ENCODE measurements at places on chromosomes 5 and 9.

GRCh38 chr9:89375191-89375760, 57.0 kb downstream of the SECISBP2 start:
- no peak for DNase-seq

- DNase-seq, result no peak
Observed at GRCh38 chr9:99693888-99694287, 127.8 kb upstream of the NR4A3 start.

- no peak for DNase-seq
Observed at GRCh38 chr5:72035831-72036230, 71.4 kb upstream of the MAP1B start.

GRCh38 chr5:180381428-180381827, 28.3 kb upstream of the GFPT2 start:
- DNase-seq, result no peak

- no peak for DNase-seq
Observed at GRCh38 chr9:121763131-121763530, 111.7 kb downstream of the DAB2IP start.

Data from RKO (cell line).